ENCODE measurements at places on chromosomes 6 and 20. TPM values are rescaled to one million over a fixed set of nuclear protein-coding genes. Genes with fewer than 3 reads are reported as not detected.
A peak's percentile ranks its signal among the peaks of the same experiment; 100 is the strongest.

DNA sequence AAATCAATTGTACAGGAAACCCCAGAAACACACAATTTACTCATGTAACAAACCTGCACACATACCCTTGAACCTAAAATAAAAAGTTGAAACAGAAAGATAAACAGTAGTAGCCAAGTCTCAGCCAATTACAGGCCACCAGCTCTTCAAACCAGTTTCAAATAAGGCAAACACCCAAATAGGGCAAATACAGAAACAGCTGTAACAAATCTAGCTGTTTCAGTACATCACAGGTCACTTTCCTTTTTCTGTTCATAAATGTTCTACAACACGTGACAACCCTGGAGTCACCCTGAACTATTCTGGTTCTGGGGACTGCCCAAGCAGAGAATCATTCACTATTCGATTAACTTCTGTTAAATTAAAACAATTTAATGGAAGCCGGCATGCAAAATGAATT, 329.0 kb downstream of the GJA1 start:
- no peak for DNase-seq

The C20orf144 gene
- 0.23 TPM for total RNA-seq

The PTCHD4 gene
- total RNA-seq: 4.1 TPM

- no peak for DNase-seq
These were observed 18.5 kb upstream of the KCNK5 start for GRCh38 chr6:39247667-39248194.

- DNase-seq: no peak
These were observed 74.1 kb upstream of the HDDC2 start for GRCh38 chr6:125375821-125376220.

GRCh38 chr20:64261138-64261537, 5.6 kb downstream of the PCMTD2 start:
- no peak for DNase-seq

The NCOA7 gene
- 80.8 TPM for total RNA-seq

- DNase-seq: no peak
These were observed 22.6 kb upstream of the SIRPA start for GRCh38 chr20:1872459-1873097.

DNA sequence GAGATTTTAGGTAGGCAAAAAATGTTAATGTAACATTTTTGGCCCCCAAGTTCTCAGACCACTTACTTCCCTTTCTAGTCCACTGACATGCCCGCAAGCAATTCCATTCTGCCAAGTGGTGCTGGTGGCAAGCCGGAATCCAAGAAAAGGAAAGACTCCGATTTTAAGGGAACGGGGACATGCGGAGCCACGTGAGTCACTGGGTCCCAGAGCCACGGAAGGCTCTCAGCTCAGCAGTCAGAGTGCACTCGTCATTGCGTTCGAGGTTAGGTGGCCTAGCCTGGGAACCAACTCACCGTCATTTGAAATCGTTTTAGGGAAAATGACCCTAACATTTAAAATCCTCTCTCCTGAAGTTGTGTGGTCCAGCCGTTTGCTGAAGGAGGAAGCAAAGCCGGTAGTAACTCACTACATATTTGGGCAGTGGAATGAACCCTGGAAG, 711 bp upstream of the SIRT5 start:
- DNase-seq: peak; percentile 70

The TMEM244 gene
- total RNA-seq: not detected

DNA sequence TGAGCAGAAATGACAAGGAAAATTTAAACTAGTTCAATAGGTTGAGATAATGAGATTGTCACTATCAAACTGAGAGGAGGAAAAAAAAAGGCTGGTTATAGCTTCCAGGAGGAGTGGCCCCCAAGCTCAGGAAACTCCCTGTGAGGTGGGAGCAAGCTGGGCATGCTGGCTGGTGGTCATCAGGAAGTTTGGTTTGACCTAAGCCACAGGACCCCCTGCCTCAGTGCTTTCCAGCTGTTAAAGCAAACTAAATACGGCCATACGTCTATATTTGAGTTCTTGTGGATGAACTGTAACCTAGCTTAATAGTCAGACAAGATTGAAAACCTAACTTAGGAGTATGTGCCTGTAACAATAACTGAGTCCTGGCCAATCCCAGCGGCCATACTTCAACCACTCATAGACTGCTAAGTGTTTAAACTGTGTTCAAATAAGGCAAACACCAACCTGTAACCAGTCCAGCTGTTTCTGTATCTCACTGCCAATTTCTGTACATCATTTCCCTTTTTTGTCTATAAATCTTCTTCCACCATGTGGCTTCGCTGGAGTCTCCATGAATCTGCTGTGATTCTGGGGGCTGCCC, 24.6 kb upstream of the ZBTB24 start:
- DNase-seq: no peak

DNA sequence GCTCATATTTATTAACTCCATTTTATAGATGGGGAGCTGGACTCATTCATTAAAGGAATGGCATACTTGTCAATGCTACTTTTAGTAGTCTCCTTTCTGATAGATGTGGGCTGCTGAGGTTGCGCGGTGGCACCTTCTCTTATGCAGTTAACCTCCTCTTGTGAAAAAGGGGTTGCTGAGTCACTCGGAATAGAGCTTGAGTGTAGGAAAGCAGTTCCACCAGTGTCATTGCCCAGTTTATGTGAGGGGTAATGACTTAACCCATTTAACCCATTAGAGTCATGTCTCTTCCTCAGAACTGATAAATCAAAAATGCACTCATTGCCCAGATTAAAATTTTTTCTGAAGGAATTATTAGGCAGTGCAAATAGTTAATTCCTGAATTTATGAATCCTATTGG, 6.3 kb downstream of the MAPK14 start:
- DNase-seq: no peak

The LAMA5 gene
- total RNA-seq: 279 TPM

Data from upper lobe of right lung (tissue), 1 donor.